Fibroblast of villous mesenchyme (primary cell): ENCODE measurements at places on chromosomes 5 and 9.

DNA sequence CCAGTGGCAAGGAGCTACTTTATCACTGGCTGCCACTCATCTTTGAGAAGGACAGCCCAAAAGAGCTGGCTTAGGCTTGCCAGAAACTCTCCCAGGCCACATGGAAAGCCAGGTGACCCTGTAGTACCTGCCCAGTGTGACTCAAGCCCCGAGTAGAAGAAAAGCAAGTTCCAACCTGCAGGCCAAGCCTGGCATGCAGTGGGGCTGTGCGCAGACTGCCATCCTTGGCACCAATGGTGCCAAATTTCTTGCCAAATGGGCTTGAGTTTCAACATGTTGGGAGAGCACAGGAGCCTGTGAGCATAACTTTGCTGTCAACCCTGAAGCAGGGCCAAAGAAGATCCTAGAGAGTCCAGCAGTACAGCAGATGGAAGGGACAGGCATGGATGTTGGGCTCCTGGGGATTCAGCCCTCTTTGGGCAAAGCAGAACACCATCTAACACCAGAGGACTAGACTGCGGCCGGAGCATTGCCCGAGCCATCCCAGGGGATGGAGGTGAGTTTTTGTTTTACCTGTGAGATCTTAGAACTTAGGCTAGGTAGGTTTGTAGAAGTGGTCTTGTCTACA is 27.3 kb upstream of the SHB start:
- no peak for DNase-seq

DNA sequence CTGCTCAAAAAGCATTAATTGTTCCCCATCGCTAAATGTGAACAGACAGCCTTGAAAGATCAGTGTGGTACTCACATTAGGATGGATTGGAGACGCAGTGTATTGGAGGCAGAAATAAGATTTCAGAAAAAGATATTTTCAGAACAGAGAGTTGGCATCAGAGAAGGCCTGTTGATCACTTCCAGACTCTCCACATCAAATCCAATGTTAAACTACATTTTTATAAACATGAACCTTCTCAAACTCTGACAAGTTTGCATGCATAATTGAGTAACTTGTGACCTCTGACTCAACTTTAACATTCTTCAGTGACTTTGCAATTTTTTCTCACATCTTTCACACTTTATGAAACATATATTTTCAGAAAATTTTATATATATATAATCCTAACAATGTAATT is 919.6 kb upstream of the SEMA6A start:
- DNase-seq: no peak

DNA sequence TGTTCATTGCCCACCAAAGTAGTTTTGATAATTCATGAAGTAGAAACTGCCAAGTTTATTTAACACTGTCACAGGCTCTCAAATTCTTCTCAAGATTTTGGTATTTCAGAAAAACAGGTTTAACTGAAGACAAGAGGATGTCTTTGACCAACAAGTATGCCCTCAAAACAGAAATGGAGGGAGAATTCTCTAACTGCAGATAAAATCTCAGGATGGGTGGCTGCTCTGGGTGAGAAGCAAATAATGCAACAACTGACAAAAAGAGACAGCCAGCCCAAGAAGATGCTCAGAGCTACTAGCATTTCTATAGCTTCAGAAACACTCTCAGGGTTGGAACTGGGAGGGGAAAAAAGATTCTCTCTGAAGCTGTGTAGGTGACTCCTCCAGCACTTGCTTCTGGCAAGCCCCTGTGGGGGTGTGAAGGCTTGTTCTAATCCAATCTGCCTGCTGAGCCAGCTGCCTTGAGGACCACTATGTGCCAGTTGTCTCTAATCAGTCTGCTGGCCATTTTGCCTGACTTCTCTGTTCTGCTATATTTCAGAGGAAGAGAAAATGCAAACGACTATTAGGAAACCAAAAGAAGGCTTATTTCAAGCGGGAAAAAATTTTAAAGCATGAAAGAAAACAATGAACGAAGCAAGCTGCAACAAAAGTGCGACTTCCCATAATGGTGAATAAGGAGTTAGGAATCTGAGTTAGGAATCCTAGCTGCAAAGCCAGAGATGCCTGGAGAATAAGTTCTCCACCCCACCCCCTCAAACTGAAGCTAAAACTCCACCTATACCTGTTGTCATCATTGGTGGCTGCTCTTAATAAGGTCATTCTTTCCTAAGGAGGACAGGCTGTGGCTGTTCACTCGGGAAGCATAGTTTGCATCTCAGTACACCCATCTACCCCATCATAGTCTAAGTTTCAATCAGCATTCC is 147.5 kb downstream of the GNAQ start:
- peak; percentile 27 for DNase-seq

DNA sequence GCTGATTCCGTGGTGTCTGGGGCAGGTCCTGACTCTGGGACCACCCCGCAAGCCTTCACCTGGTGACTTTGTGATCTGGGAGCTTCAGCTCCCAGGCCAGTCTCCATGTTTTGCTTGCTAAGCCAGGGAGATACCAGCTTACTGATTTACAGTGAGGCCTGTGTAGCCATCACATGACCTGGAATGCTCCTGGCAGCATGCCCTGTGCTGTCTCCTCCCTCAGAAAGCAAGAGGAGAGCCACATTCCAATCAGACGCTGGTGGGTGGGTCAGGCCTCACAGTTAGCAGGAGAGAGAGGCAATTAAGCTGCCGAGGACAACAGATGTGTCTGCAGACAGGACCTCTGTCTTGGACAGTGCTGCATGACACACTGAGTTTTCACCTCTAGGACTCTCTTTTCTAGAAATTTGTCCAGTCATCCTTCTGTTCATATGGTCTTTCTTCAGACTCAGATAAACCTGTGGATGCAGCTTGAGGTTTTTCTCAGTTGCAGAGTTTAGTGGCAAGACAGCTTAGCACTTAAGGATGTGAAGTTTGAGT is 24.4 kb upstream of the GRPEL2 start:
- peak; percentile 97 for DNase-seq
